ENCODE measurements at places on chromosomes 6 and 20. TPM values are rescaled to one million over a fixed set of nuclear protein-coding genes. Genes with fewer than 3 reads are reported as not detected.

DNA sequence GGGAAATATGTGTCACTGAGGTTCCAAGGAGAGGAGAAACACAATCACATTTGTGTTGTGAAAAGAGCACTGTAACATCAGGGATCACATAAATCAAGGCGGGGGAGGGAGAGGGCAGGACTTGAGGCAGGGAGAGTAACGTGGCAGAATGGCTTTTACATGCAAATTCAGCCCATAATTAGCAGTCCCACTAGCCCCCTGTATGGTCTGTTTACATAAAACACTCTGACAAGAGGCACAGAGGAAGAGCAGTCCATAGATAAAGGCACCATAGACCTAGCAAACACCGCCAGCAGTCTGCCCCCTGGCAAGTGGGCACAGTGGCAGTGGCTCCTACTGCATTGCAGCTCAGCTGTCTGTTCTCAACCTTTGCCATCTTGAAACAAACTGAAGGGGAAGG is 82.7 kb downstream of the LYRM2 start:
- no peak for DNase-seq

- DNase-seq: no peak
These were observed 500.1 kb downstream of the EPM2A start for GRCh38 chr6:145235207-145235606.

- DNase-seq: no peak
These were observed 133.5 kb downstream of the TBC1D7 start for GRCh38 chr6:13194852-13195251.

DNA sequence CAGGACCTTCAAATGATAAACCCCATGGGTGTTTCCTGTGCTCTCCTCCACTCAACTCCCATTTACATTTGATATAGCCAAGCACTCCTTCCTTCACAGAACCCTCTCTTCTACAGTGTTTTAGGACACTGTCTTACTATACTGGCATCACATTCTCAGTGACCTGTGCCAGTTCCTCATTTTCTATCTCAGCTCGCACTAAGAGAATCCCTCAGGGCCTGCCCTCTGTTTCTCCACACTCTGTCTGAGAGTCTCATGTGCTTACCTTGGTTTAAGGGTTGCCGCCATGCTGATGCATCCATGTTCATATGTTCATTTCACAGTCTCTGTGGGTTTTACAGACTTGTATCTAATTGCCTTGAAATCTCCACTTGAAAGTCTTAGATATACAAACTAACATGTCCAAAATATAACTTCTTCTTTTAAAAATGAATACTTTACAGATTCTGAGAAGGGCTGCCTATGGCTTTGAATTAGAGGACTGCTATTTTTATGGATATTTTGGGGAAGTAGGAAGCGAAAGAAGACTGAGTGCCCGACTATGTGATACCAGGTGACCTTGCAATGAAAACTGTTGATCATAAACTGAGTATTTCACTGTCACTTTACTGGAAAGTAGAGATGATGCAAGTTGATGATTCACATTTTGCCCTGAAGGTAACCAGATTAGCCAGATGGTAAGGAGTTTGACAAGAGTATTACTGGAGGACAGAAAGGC is 153.1 kb upstream of the SIM1 start:
- no peak for DNase-seq

DNA sequence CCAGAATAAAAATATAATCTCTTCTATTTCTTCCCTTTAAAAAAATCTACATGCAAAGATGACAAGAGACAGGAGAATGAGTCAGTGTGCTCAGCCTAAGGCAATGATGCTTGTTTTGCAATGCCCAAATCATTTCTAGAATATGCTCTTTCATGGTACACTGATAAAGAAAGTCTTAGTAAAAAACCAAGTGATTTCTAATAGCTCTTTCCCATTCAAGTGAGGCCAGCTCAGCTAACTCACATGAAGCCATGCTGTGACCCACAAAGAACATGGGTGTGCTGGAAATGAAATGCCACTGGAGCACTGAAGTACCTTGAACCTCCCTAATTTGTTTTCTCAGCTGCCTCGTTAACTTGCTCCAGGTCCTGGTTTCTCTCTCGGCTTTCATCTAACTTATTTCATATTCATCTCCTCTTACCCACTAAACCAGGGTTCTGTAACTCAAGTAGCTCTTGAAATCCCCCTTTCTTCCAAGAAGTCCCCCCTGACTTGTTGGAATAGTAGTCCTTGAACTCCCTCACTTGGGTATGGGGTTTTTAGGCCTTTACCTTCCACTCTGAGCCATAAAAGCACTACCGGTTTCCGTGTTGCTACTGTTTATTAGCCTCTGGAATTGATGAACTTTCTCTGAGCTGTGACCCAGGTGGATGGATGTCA is 92.7 kb downstream of the IRF4 start:
- DNase-seq: no peak

- DNase-seq: no peak
These were observed 33.8 kb downstream of the RRBP1 start for GRCh38 chr20:17648315-17648646.

GRCh38 chr6:6319952-6320811 is at the start of gene F13A1:
Gene F13A1, minus strand, starts transcription at chr6:6320662. Its CDS starts 1,998 bp downstream, at chr6:6318664.
- DNase-seq: peak; percentile 67

DNA sequence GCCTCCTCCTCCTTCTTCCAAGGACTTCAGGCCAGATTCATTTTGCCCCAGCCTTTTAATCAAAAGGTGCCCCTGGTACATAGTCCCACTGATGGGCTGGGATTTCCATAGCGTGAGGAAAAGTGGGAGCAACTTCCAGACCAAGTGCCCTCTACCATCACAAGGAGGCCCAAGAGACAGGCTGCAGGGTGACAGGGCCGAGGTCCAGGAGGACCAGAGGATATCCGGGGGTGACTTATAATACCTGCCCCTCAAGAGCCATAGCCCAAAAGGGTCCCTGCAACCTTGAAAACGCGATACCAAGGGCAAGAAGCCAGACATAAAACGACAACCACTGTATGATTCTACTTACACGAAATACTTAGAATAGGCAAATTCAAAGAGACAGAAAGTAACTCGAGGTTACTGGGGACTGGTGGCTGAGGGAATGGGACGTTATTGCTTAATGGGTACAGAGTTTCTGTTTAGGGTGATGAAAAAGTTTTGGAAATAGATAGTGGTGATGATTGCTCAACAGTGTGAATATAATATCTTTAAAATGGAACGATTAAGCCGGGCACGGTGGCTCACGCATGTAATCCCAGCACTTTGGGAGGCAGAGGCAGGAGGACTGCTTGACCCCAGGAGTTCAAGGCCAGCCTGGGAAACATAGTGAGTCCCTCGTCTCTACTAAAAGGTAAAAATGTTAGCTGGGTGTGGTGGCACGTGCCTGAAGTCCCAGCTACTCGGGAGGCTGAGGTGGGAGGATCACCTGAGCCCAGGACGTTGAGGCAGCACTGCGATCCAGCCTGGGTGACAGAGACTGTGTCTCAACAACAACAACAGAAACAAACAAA is 71.9 kb downstream of the NOL4L start:
- DNase-seq: no peak

GRCh38 chr6:43856005-43856765 is 86.2 kb downstream of the VEGFA start:
- DNase-seq: no peak

DNA sequence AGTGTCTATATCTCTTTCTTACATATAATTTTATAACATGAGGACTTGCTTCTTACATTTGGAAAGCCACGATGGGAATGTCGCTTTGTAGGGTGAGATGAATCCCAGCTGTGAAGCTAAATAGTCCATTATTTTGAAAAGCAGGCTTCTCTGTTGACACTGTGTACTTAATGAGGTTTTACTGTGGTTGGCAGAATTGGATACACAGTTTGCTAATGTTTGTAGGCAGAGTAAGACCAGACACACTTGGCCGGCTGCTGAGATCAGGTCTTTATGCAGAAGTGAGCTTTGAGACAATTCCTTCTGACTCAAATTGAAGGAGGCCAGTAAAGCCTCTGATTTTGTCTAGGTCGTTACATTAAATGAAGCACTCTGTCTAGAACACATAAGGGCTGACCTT is 93.0 kb downstream of the NDUFAF5 start:
- DNase-seq: no peak

DNA sequence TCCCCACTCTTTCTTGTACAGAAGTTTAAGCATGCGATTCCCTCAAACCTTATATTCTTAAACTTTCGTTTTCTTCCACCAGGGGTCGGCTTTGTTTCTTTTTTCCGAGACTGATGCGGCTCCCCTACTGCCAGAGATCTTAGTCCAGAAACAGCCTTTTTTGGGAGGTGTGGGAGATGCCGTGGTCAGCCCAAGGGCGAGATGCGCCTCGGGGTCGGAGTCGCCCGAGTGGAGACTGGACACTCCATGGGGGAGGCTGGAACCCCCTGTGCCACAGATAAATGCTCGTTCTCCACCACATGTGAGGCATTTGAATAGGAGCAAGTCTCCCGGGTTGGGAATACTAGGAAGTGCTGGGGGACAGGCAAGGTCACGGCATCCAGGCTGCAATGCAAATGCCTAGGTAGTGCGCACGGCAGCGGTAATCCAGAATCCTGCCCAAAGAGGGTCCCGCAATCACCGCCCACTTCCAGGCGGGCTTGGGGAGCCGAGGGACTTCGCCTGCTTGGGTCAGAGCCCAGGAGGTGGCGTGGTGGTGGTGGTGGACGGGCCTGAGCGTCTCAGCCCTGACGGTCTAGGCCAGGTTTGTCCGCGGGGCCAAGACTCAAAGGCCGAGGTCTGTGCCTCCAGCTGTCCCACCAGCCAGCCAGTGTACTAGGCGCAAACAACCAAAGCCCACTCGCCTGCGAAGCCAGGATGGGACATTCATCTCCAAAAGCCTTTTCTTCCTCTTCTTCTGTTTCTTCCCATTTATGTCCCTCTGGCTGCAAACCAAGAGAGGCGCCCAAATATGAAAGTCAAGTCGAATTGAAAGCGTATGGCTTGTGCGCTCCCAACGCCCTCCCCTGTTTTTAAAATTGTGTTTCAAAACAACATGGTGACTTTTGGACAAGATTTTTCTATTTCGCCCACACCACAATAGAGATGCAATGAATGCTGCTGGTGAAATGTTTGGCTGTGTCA is 39.3 kb upstream of the OSTM1 start:
- no peak for DNase-seq

DNA sequence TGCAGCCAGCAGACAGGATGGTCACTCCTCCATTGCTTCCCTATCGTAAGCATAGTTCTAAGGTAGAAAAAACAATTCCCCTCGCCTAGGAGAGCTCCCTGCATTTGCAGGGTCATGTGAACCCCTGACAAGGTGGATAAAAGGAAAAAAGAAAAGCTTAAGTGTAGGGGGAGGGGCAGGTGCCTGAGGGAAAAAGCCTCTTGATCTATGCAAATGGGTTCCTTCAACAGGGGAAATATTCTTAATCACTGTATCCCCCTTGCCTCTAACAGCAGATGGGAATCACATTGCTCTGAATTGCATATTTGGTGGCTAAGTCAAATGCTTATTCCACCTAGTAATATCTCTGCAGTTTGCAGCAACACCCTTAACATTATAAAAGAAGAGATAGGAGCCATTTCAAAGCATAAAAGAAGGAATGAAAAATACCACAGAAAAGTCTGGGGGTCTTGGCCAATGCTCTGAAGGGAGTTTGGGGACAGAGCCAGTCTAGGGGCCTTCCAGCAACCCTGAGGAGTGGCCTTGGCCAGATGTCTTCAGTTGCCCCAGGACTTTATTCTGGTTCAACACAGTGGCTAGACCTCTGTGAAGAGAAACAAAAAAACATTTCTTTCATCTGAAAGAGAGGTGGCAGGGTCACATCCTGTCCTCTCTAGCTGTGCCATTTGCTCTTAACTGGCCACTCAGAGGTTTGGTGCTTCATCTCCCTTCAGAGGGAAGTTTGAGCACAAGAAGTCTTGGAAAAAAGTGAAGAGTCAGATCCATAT is 660.4 kb upstream of the GJE1 start:
- no peak for DNase-seq

Gene CST4
- not detected for total RNA-seq

Gene SNAI1
- total RNA-seq: 44.7 TPM

Gene GPR6
- not detected for total RNA-seq

Gene SLC35D3
- total RNA-seq: not detected
